ENCODE measurements at places on chromosomes 13 and 19.

- no peak for DNase-seq
These were observed 12.8 kb downstream of the FUT6 start for GRCh38 chr19:5826531-5827341.

GRCh38 chr19:41595258-41595889 is 19.4 kb downstream of the CEACAM21 start:
- peak; percentile 42 for DNase-seq

GRCh38 chr19:2546128-2547032 is 70.5 kb downstream of the GADD45B start:
- no peak for DNase-seq

DNA sequence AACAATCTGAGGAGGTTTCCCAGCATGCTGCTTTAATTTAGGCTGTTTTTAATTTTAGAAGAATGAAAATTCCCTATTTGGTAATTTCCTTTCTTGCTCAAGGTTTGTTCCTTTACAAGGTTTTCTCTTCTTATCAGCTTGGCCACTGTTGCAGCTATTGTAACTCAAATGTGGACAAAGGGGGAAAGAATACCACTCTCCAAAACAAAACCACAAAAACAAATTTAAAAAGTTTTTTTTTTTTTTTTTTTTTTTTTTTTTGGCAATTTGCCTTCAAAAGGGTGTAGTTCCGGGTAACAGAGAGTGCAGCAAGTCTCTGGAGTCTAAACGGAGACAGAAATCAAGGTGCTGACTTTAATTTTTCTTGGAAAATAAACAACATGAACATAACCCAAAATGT is 306.4 kb upstream of the ARGLU1 start:
- DNase-seq = no peak
